Kidney epithelial cell (primary cell): ENCODE measurements at places on chromosomes 13 and 19. TPM values are rescaled to one million over a fixed set of nuclear protein-coding genes. Genes with fewer than 3 reads are reported as not detected.

DNA sequence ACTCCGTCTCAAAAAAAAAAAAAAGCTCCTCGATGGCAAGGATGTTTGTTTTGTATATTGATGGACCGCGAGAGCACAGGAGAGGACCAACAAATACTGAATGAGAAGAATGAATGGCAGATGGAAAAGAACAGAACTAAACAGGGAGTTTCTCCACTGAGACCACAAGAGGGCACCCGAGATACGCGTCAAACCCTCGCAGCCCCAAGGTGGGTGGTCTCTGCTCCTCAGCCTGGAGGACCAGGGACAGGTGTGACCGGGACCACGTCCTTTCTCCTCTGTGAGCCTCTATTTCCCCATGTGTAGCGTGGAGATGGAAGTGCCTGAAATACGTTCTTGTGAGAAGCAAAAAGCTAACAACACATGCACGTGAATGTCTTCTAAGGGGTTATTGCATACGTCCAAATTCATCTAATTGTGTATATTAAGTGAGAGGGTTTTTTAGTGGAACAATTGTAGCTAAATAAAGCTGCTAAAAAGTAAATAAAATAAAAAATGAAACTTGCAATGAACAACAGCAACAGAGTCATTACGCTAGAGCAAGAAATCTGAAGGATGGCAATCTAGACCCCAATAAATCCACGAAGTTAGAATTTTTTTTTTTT, 8.3 kb upstream of the CDC42EP5 start:
- DNase-seq, result no peak

- no peak for DNase-seq
Observed at GRCh38 chr19:42505066-42505465, 23.2 kb downstream of the CEACAM1 start.

- DNase-seq, result no peak
Observed at GRCh38 chr13:48492470-48493065, 40.3 kb downstream of the RCBTB2 start.

GRCh38 chr13:93305886-93306285, 79.3 kb downstream of the GPC6 start:
- DNase-seq, result no peak

- no peak for DNase-seq
Observed at GRCh38 chr19:39150235-39150634, 24.6 kb downstream of the PAK4 start.

- DNase-seq, result peak; percentile 35
Observed at GRCh38 chr13:52428295-52428694, 22.1 kb downstream of the VPS36 start.

DNA sequence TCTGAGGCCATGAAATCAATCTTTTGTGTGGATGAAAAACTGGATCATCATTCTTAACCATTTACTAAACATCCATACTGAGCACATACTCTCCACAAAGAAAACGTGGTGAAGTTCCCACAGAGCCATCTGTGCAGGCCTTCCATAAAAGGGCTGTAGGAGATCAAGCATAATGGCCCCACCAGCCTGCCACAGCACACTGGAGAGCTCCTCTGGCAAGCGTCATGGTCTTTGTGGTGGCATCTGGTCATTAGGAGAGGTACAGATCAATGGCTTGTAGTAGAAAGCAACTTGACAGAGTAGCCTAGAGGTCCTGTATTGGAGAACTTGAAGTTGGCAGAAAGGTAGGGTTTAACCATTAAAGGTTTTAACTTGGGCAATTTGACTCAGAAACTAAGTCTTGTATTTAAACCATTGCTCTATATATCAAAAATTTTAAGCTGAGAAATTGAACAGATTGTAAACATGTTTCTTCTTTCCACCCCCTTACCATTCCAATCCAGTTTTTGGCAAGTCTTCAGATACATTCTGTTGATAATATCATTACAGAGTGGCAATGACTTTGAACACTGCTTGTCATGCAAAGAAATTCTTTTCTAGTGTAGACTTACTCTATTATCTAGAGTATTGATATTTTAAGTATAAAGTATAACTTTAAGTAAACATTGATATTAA, 128.3 kb downstream of the LMO7 start:
- no peak for DNase-seq

DNA sequence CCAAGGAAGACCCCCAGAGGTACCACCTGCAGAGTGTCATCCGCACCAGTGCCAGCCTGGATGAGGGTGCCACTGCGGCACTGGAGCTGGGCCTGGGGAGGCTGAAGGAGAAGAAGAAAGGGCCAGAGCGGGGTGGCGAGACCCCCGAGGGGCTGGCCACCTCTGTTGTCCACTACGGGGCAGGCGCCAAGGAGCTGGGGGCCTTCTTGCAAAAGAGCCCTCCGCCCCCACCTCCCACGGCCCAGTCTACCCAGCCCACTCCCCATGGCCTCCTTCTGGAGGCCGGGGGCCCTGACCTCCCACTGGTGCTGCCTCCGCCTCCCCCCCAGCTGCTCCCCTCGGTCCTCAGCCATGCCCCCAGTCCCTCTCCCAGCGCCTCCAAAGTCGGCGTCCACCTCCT, 5.4 kb downstream of the PRR12 start:
- no peak for DNase-seq

DNA sequence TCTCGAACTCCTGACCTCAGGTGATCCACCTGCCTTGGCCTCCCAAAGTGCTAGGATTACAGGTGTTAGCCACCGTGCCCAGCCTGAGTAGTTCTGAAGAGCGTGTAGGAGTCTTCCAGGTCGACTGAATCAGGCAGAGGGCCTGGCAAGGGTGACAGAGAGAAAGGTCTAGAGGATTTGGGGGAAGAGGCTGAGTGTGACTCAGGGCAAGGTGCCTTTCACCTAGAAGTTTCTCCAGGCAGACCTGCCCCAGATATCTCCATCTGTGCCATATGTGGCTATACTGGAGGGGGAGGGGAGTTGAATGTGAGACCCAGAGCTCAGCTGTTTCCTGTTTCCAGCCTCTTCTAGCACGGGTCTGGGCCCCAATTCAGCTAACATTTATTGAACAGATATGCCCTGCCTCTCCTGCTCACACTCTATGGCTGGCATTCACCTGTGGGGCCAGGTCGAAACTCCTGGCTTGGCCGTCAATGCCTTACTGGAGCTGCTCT, 1.3 kb downstream of the CCDC159 start:
- DNase-seq, result no peak

DNA sequence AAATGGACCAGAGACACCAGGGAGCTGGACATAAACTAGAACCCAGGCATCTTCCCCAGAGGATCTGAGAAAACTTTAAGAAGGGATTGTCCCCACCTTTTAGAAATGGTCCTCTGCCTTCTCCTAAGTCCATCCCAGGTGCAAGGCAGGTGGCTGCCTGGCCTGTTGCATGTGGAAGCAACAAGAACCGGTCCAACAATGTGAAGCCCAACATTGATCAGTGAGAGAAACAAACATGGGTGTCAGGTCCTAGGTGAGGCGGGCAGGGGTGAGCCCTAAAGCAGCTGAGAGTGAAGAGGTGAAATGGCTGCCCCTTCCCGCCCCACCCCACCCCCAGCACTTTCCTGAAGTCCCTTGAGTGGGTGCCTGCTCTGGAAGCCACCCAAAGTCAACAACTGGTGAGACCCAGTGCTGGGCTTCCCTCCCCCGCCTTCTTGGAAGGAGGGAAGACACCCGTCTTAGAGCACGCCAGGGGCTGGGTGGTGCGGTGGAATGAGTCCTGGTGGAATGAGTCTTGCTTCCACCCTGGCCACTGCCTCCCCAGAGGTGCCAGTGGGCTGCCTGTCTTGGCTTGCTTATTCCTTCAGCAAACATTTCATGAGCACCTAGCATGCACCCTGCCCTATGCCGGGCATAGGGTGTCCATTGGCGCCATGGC, 1.7 kb downstream of the AP1M1 start:
- DNase-seq, result no peak

GRCh38 chr19:46009530-46010510, 13.0 kb downstream of the PGLYRP1 start:
- DNase-seq, result no peak

GRCh38 chr13:72255908-72256307, 388.9 kb upstream of the DACH1 start:
- DNase-seq, result no peak

DNA sequence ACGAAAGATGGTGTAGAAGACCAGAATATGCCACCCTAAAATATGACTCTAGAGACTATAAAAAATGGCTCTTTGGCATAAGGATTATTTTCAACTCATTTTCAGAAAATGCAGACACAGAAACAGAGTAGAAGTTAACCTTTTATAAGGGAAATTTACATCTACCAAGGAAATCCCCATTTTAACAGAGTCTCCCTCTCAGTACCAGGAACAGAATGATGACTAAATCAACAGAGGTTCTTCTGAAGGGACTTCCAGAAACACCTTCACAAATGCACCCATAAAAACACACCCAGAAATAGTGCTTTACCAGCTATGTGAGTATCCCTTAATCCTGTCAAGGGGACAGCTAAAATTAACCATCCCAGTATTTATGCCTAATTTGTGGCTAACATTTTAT, 29.1 kb downstream of the PLPP2 start:
- DNase-seq, result no peak

DNA sequence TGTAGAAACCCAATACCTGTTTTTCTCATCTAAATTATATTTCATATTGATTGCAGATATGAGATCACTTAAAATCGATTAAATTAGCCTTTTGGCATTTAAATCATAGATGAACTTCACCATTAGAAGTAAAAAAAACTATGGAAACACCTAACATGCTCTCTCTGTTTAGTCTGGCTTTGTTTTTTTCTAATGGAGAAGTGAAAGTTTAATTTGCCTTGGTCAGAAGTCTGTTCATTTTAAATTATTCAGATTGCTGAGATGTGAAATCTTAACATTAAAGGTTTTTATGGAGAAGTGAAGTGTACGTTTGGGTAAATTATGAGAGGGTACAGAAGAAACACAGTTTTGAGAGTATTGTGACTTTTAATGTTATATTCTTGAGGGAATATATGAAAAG, 6.7 kb downstream of the SUGT1 start:
- no peak for DNase-seq

- DNase-seq, result no peak
Observed at GRCh38 chr19:39599116-39599515, 3.2 kb upstream of the LGALS13 start.

DNA sequence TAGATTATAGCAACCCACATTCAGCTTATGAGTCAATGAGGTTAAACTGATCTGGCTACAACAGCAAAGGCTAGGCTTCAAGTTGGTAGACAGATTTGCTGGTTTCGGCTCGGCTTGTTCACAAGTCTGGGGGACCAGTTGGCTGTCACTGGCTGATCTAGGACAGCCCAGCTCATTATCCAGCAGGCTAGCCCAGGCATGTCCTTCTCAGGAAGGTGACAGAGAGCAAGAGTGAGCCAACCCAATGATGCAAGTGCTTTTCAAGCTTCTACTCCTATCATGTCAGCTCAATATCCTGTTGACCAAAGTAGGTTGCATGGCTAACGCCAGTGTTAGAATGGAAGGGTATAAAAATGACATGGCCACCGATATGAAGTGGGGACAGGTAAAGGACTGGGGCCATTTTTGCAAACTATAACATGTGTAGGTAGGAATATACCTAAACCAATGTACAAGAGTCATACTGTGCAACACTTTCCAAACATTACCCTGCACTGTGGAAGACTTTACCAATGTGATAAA, 220.9 kb upstream of the SOX21 start:
- DNase-seq, result no peak

GRCh38 chr13:113537909-113538688, 46.5 kb upstream of the TFDP1 start:
- DNase-seq, result no peak

The IL4I1 gene
- total RNA-seq, result 6.2 and 8.2 TPM in 2 replicates

The GRK1 gene
- total RNA-seq, result not detected in 2 replicates

The PRTN3 gene
- not detected in 2 replicates for total RNA-seq

The OR10H1 gene
- total RNA-seq, result not detected in 2 replicates

The IZUMO2 gene
- total RNA-seq, result not detected in 2 replicates
